ENCODE measurements at places on chromosomes 4 and X. TPM values are rescaled to one million over a fixed set of nuclear protein-coding genes. Genes with fewer than 3 reads are reported as not detected.

Gene ESX1
- not detected for total RNA-seq

Gene CTAG1A
- not detected for total RNA-seq

Gene BEX5
- total RNA-seq, result not detected

Gene XAGE2
- not detected for total RNA-seq

Gene FGB
- not detected for total RNA-seq
